ENCODE measurements at places on chromosomes 4 and X. TPM values are rescaled to one million over a fixed set of nuclear protein-coding genes. Genes with fewer than 3 reads are reported as not detected.

The PPARGC1A gene
- 1.2 TPM for total RNA-seq

The EREG gene
- total RNA-seq: 1.2 TPM

The TEC gene
- total RNA-seq: 9.3 TPM

- H3K36me3 ChIP-seq: peaks cover 11% of the 10 kb centered on the region
- H3K27ac ChIP-seq: peak overlapping the region; percentile 74
- DNase-seq: no peak
Observed at GRCh38 chrX:54042609-54043021, 1.7 kb downstream of the PHF8 start.

The TLR8 gene
- 0.25 TPM for total RNA-seq

- no peaks in the 10 kb centered on the region for H3K27me3 ChIP-seq
- no peaks in the 10 kb centered on the region for H3K4me1 ChIP-seq
- H3K27ac ChIP-seq: no peak overlapping the region
- no peaks in the 10 kb centered on the region for H3K36me3 ChIP-seq
- DNase-seq: no peak
Observed at GRCh38 chr4:52946855-52947254, 84.7 kb downstream of the RASL11B start.

GRCh38 chr4:87103691-87104187 is 116.7 kb downstream of the KLHL8 start:
- H3K4me1 ChIP-seq: peaks cover 44% of the 10 kb centered on the region
- H3K27me3 ChIP-seq: no peaks in the 10 kb centered on the region

The UBE2A gene
- total RNA-seq: 35.8 TPM

The SHROOM3 gene
- 6.9 TPM for total RNA-seq

- H3K36me3 ChIP-seq: no peaks in the 10 kb centered on the region
- H3K4me1 ChIP-seq: no peaks in the 10 kb centered on the region
- H3K27ac ChIP-seq: no peak overlapping the region
- no peak for DNase-seq
Observed at GRCh38 chrX:86946569-86946968, 571.0 kb upstream of the KLHL4 start.

The TMEM271 gene
- 0.25 TPM for total RNA-seq

DNA sequence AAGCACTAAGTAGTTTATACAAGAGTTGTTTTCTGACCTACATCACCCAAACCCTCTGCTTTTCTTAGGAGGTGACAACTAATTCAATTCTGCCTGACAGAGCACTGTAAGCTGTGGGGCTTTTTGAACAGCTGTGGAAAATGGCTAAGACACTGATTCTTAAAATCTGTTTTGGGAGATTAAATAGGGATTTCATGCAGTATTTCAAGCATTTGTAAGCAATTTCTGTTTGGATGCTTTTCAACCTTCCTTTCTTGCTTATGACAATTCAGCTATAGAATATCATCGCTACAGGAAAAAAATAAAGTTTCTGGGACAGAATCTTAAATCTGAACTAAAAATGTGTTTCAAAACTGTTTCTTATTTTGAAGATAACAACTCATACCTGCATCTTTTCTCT is 459.5 kb downstream of the RAPGEF2 start:
- H3K36me3 ChIP-seq: no peaks in the 10 kb centered on the region
- H3K4me3 ChIP-seq: no peak overlapping the region
- no peaks in the 10 kb centered on the region for H3K4me1 ChIP-seq
- no peaks in the 10 kb centered on the region for H3K27me3 ChIP-seq
- DNase-seq: no peak
- no peak overlapping the region for H3K27ac ChIP-seq

- no peaks in the 10 kb centered on the region for H3K36me3 ChIP-seq
- no peak overlapping the region for H3K4me3 ChIP-seq
- H3K4me1 ChIP-seq: no peaks in the 10 kb centered on the region
- DNase-seq: no peak
- no peak overlapping the region for H3K27ac ChIP-seq
Observed at GRCh38 chr4:65805936-65806335, 135.6 kb upstream of the EPHA5 start.

- no peaks in the 10 kb centered on the region for H3K27me3 ChIP-seq
- H3K4me1 ChIP-seq: no peaks in the 10 kb centered on the region
- H3K27ac ChIP-seq: no peak overlapping the region
- no peak overlapping the region for H3K4me3 ChIP-seq
Observed at GRCh38 chrX:28321286-28321685, 266.0 kb upstream of the IL1RAPL1 start.

The CSAG3 gene
- total RNA-seq: not detected

The FGF13 gene
- 3.2 TPM for total RNA-seq

The EDA gene
- 6.1 TPM for total RNA-seq

- no peak overlapping the region for H3K4me3 ChIP-seq
- peaks cover 4% of the 10 kb centered on the region for H3K4me1 ChIP-seq
- H3K36me3 ChIP-seq: no peaks in the 10 kb centered on the region
- H3K27me3 ChIP-seq: no peaks in the 10 kb centered on the region
- no peak for DNase-seq
- no peak overlapping the region for H3K27ac ChIP-seq
Observed at GRCh38 chrX:8196776-8197175, 25.7 kb upstream of the VCX2 start.

DNA sequence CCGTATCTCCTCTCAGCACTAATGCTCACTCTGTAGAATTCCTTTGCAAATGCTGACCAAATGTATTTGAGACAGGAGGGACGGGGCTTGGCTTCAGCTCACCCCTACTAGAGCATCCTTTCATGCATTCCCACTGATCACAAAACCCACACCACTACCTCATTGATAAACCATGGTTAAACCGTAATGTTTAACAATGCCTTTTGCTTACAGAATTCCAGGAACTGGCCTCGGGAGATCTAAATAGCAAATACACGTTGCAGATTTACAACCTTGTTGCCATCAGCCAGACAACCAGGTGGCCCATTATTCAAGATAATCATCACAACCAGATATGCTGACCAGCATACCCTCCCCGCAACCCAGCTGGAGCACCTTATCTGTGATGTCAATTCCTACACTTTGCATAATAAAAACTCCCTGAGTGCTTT is 391.9 kb downstream of the KCTD8 start:
- no peaks in the 10 kb centered on the region for H3K36me3 ChIP-seq
- H3K4me3 ChIP-seq: no peak overlapping the region
- no peaks in the 10 kb centered on the region for H3K27me3 ChIP-seq
- no peak overlapping the region for H3K27ac ChIP-seq

The LDB2 gene
- total RNA-seq: 70.0 TPM

The HSFX2 gene
- total RNA-seq: not detected

The GYPE gene
- total RNA-seq: not detected

- peaks cover 5% of the 10 kb centered on the region for H3K4me1 ChIP-seq
- H3K4me3 ChIP-seq: no peak overlapping the region
- no peaks in the 10 kb centered on the region for H3K27me3 ChIP-seq
- no peak overlapping the region for H3K27ac ChIP-seq
- H3K36me3 ChIP-seq: no peaks in the 10 kb centered on the region
Observed at GRCh38 chr4:85686398-85686797, 211.4 kb downstream of the ARHGAP24 start.

GRCh38 chr4:70651864-70652506 is 14.3 kb downstream of the JCHAIN start:
- no peaks in the 10 kb centered on the region for H3K36me3 ChIP-seq
- H3K27ac ChIP-seq: no peak overlapping the region
- no peak overlapping the region for H3K4me3 ChIP-seq
- no peaks in the 10 kb centered on the region for H3K4me1 ChIP-seq

DNA sequence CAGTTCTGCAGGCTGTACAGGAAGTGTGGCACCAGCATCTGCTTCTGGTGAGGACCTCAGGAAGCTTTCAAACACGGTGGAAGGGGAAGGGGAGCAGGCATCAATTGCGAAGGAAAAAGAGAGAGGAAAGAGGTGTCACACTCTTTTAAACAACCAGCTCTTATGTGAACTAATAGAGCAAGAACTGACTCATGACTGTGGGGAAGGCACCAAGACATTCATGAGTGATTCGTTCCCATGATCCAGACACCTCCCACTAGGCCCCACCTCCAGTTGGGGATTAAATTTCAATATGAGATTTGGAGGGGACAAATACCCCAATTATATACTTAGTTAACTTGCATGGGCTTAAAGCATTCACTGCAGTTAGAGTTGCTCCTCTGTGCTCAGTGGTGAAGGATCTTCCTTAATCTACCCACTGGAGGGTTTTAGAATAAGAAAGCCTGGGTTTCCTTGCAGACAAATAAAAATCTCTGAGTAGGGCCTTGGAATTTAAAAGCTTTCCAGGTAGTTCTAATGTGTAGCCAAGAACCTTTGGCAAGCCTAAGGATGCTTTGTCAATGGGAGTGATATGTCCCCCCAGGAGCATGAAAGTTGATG is 60.0 kb downstream of the SYNPO2 start:
- no peaks in the 10 kb centered on the region for H3K27me3 ChIP-seq
- H3K36me3 ChIP-seq: no peaks in the 10 kb centered on the region
- H3K4me3 ChIP-seq: no peak overlapping the region
- H3K27ac ChIP-seq: no peak overlapping the region
- no peak for DNase-seq

The FGFBP1 gene
- 61.9 TPM for total RNA-seq

DNA sequence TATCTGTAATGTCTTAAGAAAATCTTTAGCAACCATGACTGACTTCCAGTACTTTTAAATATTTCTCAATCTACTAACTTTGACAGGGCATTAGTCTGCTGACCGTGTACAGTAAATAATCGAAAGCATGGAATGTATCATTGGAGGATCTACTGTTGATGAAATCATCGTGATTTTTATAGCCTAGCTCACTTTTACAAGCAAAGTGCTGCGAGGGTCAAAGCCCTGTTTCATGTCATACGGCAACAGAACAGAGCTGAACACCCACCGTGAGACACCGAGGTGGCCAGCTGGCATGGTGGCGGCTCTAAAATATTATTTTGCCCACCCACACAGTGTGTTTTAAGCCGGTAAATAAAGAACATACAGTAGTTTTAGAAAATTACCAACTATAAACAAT is 679.3 kb downstream of the FAT4 start:
- no peak overlapping the region for H3K4me3 ChIP-seq
- H3K4me1 ChIP-seq: no peaks in the 10 kb centered on the region
- H3K36me3 ChIP-seq: no peaks in the 10 kb centered on the region
- no peak overlapping the region for H3K27ac ChIP-seq
- H3K27me3 ChIP-seq: no peaks in the 10 kb centered on the region
- DNase-seq: no peak

The LDOC1 gene
- total RNA-seq: 10.6 TPM

GRCh38 chrX:101062176-101062575 is 10.3 kb upstream of the TRMT2B start:
- no peaks in the 10 kb centered on the region for H3K4me1 ChIP-seq
- H3K36me3 ChIP-seq: no peaks in the 10 kb centered on the region
- no peaks in the 10 kb centered on the region for H3K27me3 ChIP-seq
- no peak for DNase-seq
- H3K4me3 ChIP-seq: no peak overlapping the region
- H3K27ac ChIP-seq: no peak overlapping the region

The GLOD5 gene
- total RNA-seq: not detected

The CDK16 gene
- 73.9 TPM for total RNA-seq

GRCh38 chrX:44239036-44239435 is 104.4 kb downstream of the EFHC2 start:
- H3K4me1 ChIP-seq: no peaks in the 10 kb centered on the region
- DNase-seq: no peak
- H3K27ac ChIP-seq: no peak overlapping the region

The FAM9A gene
- total RNA-seq: not detected

The VGLL1 gene
- not detected for total RNA-seq

- no peak overlapping the region for H3K4me3 ChIP-seq
- H3K27me3 ChIP-seq: no peaks in the 10 kb centered on the region
- H3K4me1 ChIP-seq: no peaks in the 10 kb centered on the region
Observed at GRCh38 chrX:53047228-53047627, 1.4 kb upstream of the GPR173 start.

GRCh38 chrX:153371256-153371655 is 29.9 kb downstream of the PNMA6E start:
- H3K27ac ChIP-seq: no peak overlapping the region
- no peak overlapping the region for H3K4me3 ChIP-seq
- DNase-seq: no peak
- H3K36me3 ChIP-seq: no peaks in the 10 kb centered on the region
- H3K4me1 ChIP-seq: no peaks in the 10 kb centered on the region

DNA sequence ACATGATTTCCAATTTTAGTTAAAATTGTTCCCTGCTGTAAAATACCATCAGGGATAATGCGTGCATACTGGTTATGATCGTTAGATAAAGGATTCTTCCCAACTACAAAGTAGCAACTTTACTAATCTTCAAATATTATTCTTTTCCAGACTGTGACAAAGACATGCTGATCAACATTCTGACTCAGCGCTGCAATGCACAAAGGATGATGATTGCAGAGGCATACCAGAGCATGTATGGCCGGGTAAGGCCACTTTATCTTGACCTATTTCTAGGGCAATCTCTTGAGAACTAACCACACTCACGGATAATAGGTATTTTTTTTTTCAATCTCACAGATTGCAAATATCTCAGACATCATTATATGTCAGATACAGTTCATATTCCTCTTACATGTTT is 47.0 kb downstream of the ANXA10 start:
- H3K4me1 ChIP-seq: no peaks in the 10 kb centered on the region
- DNase-seq: no peak
- no peaks in the 10 kb centered on the region for H3K36me3 ChIP-seq
- H3K27ac ChIP-seq: no peak overlapping the region

DNA sequence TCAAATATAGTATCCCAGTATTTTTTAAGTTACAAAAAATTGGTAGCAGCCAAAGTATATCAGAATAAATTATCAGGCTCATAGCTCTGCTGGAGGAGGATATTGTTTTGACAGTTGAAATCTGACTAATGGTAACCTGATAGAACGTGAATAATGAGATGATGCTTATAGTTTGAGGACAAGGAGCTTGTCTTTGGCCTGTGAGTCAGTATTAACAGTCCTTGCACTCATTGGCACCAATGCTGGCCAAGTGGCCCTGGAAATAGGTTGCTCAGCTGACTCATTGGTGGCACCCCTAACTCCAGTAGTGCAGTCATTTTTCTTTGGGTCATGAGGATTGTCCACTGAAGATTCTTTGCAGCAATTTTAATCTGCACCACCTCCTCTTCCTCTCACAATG is 203.3 kb upstream of the JADE1 start:
- no peaks in the 10 kb centered on the region for H3K27me3 ChIP-seq
- DNase-seq: no peak
- H3K27ac ChIP-seq: no peak overlapping the region

The P2RY10 gene
- 0.98 TPM for total RNA-seq

The PPBP gene
- not detected for total RNA-seq

DNA sequence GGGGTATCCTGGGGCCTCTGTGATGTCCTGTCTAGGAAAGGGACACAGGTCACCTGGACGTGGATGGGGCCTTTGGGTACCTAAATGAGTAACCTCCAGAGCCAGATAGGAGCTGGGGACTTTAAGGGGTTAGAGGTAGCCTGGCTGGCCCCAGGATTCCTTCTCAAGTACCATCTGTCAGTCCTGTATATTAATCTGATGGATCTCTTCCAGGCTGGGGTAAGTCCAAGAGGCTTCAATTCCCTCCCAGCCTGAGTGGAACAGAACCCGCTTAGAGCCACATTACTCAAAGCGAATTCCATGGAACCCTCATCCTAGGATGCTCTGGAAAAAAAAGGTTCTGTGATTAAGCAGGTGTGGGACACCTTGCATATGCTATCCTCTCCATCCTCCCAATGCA is 24.8 kb upstream of the MAP3K15 start:
- no peaks in the 10 kb centered on the region for H3K36me3 ChIP-seq
- no peak overlapping the region for H3K4me3 ChIP-seq
- DNase-seq: no peak

The ANTXR2 gene
- total RNA-seq: 64.6 TPM
